ENCODE measurements at places on chromosomes 7 and 10.

- no peak for DNase-seq
Observed at GRCh38 chr10:49651917-49652316, 27.5 kb upstream of the C10orf53 start.

GRCh38 chr7:104983076-104983577, 30.9 kb upstream of the KMT2E start:
- no peak for DNase-seq

GRCh38 chr7:18803923-18804322, 308.4 kb downstream of the HDAC9 start:
- DNase-seq: no peak

- DNase-seq: no peak
Observed at GRCh38 chr7:108045669-108046068, 42.7 kb upstream of the LAMB1 start.

DNA sequence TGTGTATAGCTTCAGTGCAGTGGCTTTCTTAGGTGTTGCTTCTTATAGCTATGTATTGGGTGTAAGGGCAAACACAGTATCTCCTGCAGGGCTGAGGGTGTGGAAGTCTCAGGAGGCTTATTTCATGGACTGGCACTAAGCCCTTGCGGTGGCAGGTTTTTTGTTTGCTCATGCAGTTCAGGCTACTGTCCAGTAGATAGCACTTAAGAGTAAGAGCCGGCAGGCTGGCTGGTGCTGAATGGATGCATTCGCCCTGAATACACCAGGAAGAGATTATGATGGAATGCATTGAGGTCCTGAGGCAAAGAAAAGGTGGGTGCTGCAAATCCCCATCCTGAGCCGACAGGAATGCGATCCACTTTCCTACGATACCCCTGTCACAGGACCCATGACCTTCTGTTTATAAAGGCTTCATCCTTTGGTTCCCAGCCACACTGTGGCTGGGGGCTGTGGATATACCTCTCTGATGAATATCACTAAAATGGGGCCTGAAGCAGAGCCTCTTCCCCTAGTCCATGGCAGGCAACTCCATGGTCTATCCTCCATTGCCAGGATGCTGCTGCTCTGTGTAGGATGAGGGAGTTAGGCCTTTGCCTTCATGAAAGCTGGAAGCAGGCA, 44.9 kb downstream of the ANXA8 start:
- peak; percentile 3 for DNase-seq

DNA sequence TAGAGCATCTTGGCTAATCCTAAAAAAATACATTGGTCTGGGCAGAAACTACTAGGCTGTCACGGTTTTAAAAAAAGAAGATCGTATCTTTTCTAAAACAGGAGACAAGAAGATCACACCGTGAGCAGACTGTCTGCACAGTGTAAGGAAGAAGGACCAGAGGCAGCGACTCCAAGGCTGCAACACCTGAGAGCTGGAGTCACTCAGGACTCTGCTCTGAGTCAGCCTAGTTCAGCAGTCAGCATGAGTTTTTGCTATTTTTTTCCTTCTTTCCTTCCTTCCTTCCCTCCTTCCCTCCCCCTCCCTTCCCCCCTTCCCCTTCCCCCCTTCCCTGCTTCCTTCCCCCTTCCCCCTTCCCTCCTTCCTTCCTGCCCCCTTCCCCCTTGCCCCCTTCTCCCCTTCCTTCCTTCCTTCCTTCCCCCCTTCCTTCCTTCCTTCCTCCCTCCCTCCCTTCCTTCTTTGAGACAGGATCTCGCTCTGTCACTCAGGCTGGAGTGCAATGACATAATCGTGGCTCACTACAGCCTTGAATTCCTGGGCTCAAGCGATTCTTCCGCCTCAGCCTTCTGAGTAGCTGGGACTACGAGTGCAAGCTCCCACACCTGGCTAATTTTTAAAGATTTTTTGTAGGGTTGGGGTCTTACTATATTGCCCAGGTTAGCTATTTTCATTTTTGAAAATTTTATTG, 24.4 kb downstream of the BAG3 start:
- DNase-seq: no peak

DNA sequence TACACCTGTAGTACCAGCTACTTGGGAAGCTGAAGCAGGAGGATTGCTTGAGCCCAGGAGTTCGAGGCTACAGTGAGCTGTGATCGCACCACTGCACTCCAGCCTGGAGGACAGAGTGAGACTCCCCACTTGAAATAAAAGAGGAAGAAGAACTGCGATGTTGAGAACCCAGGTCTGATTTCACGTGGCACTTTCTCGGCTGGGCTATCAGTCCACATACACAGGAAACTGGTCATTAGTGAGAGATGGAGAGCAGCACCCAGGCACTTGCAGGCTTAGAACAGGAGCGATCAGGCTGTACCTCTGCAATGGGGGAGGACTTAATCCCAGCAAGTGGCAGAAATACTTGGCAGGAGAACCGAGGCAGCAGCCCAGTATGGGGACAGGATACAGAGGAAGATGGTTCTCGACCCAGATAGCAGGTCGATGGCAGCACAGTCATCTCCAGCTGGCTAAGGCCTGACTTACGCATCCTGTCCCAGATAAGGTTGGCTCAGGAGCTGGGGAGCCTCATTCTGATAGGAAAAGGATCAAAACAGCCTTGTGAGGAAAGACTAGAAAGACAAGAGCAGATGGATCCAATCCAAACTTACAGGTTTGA, 487.7 kb upstream of the AUTS2 start:
- DNase-seq: no peak

DNA sequence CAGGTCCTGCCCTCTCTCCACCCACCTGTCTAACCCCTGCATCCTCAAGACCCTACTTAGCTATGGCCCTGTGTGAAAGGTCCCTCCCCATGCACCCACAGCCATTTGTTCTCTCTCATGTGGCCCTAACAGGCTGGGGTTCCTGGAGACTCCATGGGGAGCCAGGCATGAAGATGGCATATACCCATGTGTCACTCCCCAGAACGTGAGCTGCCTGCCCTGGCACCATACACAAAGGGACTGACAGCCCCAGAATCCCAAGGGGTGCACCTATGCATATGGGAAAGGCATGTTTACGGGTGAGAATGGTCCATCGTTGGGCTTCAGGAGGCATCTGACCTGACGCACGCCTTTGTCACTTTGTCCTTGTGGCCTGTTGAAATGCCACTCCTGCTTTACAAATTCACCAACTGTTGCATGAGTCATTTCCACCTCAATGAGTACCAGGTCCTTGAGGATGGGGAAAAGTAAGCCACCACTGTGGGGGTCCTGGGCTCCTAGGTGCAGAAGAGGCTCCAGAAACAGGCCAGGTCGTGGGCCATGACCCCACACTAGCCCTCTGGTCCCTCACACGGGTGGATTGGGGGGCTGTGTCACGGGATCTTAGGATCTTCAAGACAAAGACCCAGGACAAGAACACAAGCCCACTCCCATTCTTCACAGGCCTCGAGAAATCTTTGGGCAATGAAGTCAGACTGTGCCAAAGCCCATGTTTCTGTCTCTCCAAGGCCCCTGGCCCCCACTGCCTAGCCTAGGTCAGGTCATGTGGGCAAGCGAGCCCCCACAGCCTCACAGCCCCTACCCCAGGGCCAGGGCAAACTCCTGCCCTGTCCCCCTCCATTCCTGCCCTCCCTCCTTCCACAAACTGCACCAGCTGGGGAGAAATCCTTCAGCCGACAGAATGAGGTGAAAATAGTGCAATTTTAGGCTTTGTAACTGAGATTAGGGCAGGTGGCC, 8.6 kb downstream of the GPRIN2 start:
- no peak for DNase-seq

GRCh38 chr10:17001961-17002749, 127.5 kb downstream of the CUBN start:
- no peak for DNase-seq

- no peak for DNase-seq
Observed at GRCh38 chr7:54738737-54739136, 20.3 kb downstream of the SEC61G start.

DNA sequence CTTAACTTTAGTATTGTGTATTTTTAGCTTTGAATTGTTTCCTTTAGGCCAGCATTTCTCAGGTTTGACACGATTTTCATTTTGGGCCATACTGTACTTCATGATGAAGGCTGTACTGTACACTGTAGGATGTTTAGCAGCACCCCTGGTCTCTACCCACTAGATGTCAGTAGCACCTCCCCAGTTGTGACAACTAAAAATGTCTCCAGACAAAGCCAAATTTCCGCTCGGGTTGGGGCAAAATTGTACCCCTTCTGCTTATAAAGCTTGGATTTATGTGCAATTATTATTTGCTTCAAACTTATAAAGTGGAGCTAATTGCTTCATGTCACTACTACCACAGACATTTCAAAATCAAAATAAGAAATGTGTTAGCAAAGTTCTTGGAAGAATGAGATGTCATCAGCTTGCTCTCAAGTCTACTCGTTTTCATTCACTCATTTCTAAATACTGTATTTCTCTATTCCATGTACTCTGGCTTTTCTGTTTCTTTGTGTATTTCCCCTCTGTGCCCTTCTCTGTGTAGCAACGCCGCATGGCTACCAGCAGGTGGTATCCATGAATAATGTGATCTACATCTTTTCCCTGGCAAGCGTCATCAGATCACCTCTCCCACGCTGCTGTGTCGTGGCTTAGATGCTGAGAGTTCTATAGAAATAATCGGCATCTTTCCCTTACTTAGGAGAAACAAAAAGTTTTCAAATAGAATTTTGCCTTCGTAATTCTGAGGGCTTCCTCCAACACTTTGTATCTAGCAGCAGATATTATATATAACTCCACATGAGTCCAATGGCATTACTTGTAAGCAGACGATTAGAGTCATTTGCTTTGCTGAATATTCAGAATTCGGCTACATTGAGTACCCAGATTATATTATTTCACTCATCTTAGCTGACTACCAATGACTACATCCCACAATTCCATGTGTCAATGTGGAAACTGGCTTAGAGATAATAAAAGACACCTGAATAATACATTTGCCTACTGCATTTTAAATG, 47.8 kb upstream of the CALCR start:
- no peak for DNase-seq

DNA sequence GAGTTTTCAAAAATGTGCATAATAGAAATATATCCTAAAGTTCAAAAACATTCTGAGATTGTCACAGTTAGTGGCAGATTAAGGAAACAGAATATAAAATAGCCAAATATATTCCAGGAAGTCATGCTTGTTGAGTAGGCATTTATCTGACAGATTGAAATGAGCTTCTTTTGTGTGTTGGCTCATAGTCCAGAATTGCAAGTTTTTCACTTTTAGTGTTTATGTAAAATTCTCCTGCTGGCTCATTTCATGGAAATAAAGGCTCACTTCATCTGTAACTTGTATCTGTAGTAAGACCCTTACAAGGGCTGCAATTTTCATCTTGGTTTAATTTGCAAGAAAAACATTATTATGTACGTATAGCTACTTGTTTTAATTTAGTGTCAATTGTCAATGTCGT, 93.5 kb downstream of the MCU start:
- no peak for DNase-seq

DNA sequence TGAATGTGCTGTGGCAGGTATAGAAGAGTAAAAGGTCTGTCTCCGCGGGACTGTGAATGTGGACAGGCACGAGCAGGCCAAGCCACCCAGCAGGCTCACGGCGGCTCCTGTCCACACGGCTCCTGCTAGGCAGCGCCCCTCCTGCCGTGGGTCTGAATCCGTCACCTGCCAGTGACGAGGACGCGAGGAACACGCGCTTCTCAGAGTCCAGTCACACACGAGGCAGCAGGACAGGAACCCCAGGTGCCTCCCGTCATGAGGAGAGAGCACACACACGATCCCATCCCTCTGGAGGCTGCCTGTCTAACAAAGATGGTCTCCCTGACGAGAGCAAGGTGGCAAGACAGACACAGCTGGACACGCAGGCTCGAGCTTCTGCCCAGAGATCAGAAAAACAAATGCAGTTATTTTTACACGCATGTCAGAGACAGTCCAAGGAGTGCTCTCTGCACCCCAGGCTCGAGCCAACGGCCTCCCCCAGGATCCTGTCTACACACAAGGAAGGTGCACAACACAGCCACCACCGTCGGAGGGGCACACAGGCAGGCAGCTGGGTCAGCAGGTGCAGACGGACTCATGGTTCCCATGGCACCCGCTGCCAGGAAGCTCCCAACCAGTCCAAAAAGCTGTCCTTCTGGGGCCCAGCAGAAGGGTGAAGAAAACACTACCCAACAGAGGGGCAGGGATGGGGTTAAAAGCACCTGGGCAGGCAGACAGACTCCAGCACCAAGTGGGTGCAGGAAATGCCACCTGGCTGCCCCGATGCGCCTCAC, 103.2 kb downstream of the MAD1L1 start:
- no peak for DNase-seq

DNA sequence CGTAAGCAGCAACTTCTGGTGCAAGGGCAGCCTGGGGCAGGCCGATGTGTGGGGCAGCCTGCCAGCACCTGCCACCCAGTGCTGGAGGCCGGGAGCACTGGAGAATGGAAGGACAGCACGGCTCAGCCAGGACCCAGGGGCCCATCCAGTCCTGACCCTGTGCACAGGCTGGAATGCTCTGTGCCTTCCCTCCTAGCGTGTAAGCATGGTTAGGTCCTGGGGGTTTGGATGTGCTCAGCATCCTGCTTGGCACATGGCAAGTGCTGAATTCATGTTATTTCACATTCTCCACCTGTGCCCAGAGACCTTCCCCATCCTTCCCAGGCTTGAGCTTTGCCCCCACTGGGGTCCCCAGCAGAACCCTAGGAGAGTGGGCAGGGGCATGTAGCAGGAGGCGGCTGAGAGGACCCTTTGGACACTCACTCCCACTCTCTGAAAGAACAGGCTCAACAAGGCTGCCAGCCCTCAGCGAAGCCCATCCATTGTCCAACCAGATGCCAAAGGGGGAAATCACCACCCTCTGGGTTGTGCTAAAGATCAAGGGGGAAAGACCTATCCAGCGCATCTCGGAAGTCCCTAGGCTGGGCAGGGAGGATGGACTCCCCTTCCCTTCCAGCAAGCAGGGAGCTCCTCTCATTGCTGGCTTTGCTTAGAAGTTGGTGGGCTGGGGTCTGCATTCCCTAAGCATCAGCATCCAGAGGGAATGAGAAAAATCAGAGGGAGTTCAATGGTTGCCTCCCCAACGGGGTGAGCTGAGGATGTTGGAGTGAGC, 29.7 kb downstream of the ANXA8 start:
- peak; percentile 24 for DNase-seq

GRCh38 chr10:1731592-1731991, 5.7 kb downstream of the ADARB2 start:
- DNase-seq: no peak

DNA sequence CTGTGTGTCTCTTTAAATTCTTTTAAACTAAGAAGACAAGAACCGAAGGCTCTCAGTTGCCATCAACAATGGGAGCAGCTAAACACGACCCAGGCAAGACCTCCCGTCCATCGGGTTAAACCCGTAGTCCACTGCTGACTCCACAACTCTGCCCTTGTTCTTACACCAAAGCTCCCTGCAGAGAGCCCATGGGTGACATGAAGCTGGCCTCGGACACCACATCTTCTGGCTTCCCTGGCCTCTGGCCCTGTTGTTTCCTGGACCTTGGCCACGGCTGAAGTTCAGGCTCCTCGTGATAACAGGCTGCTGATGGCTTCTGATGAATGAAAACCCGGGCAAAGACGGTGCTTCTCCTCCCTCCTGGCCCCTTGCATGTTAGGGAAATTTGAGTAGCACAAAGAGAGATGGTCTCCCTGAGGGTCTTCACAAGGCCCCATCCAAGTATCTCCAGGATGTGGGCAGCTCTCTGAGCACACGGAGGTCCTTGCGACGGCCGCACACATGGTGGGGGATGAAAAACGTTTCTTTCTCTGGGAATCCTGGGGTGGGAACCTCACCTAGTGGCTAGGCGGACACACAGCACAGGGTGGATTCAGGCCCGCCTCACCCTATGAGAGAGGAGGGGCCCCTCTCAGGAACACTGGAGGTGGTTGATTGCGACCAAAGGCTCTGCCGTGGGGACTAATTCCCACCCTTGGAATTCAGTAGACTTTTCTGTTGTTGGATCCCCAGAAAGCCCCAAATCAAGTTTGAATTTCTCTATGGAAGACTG, 271.1 kb downstream of the ADARB2 start:
- DNase-seq: no peak

- DNase-seq: no peak
Observed at GRCh38 chr10:80515511-80515910, 22.2 kb upstream of the SH2D4B start.

Measured in GM13976 (cell line).